Spinal cord (tissue), 10 donors: ENCODE measurements at places on chromosomes 6 and 20. TPM values are rescaled to one million over a fixed set of nuclear protein-coding genes. Genes with fewer than 3 reads are reported as not detected.

DNA sequence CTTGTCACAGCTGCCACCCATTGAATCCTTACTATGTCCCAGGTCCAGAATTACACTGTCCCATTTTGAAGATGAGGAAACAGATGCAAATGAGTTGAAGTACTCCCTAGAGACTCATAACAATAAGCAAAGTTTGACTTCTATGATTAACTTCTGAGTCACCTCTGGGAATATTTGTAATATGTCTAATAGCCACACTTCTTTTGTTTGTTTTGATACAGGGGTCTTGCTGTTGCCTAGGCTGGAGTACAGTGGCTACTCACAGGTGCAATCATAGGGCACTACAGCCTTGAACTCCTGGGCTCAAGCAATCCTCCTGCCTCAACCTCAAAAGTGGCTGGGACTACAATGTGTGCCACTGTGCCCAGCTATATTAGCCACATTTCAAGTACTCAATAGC lies 11.4 kb upstream of the SOX12 start:
- no peak for DNase-seq

GRCh38 chr6:91437315-91437729 lies 850.5 kb upstream of the MAP3K7 start:
- no peak for DNase-seq

DNA sequence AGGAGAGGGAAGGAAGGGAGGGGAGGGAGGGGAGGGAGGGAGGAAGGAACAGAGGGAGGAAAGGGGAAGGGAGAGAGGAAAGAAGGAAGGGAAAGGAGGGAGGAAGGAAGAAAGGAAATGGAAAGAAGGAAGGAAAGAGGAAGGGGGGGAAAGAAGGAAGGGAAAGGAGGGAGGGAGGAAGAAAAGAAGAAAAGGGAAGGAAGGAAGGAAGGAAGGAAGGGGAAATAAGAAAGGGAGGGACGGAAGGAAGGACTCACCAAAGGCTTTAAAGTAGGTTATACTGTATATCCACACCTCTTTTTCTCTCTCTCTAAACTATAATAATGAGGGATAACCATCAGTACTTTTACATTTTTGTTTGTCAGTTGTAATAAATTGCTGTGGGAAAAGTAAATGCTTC lies 324.9 kb downstream of the ARHGAP18 start:
- DNase-seq: no peak

DNA sequence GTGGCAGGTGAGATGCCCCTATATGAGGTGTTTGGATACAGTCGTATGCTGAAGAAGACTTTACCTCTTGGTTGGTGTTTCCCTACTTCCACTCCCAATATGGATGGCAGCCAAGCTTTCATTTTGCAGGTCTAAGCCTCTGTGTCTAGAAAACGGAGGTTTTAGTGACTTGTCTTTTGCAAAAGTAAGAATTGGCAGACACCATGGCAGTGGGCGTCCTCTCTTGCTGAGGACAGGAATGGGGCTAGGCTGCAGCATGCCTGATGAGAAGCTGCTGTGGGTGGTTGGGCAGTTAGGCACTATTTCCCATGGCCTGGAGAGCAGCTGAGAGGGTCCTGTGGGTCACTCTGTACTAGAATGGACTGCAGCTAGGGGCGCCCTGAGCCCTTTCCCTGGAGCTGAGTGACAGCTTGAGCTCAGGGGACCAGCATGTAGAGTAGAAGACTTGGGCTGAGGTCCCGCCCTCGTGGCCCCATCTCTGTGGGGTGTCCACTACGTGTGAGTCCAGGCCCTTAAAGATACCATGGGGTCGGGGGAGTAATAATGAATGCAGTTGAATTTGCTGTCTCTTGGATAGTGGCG lies 127.4 kb downstream of the CDH26 start:
- no peak for DNase-seq

GRCh38 chr20:42359617-42360016 lies 741.4 kb upstream of the CHD6 start:
- no peak for DNase-seq

GRCh38 chr6:149651056-149651455 lies 2.5 kb upstream of the KATNA1 start:
- DNase-seq: no peak

Gene ZC3H12D
- polyA plus RNA-seq: 0.99 TPM

Gene FBXO30
- polyA plus RNA-seq: 16.7 TPM

Gene SYNGAP1
- polyA plus RNA-seq: 84.7 TPM

Gene TCF15
- 1.7 TPM for polyA plus RNA-seq

Gene DPM1
- polyA plus RNA-seq: 40.5 TPM
